Breast epithelium (tissue), 4 donors: ENCODE measurements at places on chromosomes 7 and 10.

DNA sequence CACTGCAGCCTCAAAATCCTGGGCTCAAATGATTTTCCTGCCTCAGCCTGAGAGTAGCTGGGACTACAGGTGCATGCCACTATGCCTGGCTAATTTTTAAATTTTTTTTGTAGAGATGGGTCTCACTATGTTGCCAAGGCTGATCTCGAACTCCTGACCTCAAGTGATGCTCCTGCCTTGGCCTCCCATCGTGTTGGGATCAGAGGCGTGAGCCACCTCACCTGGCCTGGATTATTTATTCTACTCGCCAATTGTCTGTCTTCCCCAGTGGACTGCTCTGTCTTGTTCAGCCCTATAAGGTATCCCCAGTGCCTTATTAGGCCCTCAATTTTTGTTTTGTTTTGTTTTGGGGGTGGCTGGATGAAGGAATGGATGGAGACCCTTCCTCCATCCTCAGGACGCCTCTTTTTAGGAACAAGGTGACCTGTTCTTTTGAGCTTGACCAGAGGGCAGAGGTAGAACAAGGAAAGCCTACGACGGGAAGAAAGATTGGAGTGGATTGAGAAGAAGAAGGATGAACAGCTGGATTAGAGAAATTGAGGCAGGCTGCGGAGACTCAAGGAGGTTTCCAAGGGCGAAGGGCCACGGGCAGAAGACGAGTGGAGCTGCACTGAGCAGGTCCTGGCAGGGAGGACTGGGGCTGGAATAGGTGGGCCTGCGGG, 541 bp upstream of the DENND10 start:
- H3K27me3 ChIP-seq: no peaks in the 10 kb centered on the region
- no peak for DNase-seq
- H3K4me1 ChIP-seq: no peaks in the 10 kb centered on the region
- H3K4me3 ChIP-seq: peak overlapping the region; percentile 92
- H3K27ac ChIP-seq: peak overlapping the region; percentile 81
- no peaks in the 10 kb centered on the region for H3K36me3 ChIP-seq

DNA sequence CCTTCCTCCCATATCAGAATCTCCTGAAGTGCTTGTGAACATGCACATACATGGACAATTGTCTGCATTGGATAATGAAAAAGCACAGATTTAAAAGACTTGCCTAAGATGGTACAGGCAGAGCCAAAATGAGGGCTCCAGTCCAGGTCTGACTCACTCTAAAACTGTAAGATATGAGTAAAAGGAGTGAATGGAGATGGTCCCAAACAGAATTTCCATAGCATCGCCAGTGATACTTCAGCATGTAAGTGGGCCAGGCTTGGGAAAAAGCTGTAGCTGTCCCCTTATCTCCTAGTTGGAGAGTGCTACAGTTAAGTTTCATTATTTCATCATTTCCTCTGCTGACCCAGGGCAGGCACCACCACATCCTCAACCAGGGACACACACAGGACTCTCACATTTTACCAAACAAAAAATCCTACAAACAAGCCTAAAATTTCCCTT, 26.4 kb upstream of the IL6 start:
- no peak for DNase-seq
- H3K4me3 ChIP-seq: no peak overlapping the region
- no peaks in the 10 kb centered on the region for H3K4me1 ChIP-seq
- no peaks in the 10 kb centered on the region for H3K36me3 ChIP-seq

- peak within 1 kb of the TSS; percentile 95 for H3K27ac ChIP-seq
- no peaks in the 10 kb centered on the region for H3K36me3 ChIP-seq
- no peaks in the 10 kb centered on the region for H3K4me1 ChIP-seq
- H3K4me3 ChIP-seq: peak within 1 kb of the TSS; percentile 51
- peaks cover 30% of the 10 kb centered on the region for H3K27me3 ChIP-seq
- DNase-seq: peak; percentile 75
Measured at GRCh38 chr7:27147199-27148030, at the start of gene HOXA6. Gene HOXA6, minus strand, starts transcription at chr7:27147774. Its CDS starts 25 bp downstream, at chr7:27147749.

GRCh38 chr7:74294191-74294998, 5.2 kb downstream of the CLIP2 start:
- H3K27ac ChIP-seq: peak overlapping the region; percentile 45
- H3K4me3 ChIP-seq: no peak overlapping the region
- H3K27me3 ChIP-seq: no peaks in the 10 kb centered on the region
- no peaks in the 10 kb centered on the region for H3K4me1 ChIP-seq

- no peaks in the 10 kb centered on the region for H3K27me3 ChIP-seq
- no peaks in the 10 kb centered on the region for H3K4me1 ChIP-seq
- no peak overlapping the region for H3K4me3 ChIP-seq
- no peak for DNase-seq
Measured at GRCh38 chr10:16644146-16644545, 122.5 kb upstream of the C1QL3 start.

- no peak for DNase-seq
- no peak overlapping the region for H3K4me3 ChIP-seq
- H3K36me3 ChIP-seq: peaks cover 2% of the 10 kb centered on the region
Measured at GRCh38 chr10:102476466-102477141, 25.3 kb upstream of the C10orf95 start.

DNA sequence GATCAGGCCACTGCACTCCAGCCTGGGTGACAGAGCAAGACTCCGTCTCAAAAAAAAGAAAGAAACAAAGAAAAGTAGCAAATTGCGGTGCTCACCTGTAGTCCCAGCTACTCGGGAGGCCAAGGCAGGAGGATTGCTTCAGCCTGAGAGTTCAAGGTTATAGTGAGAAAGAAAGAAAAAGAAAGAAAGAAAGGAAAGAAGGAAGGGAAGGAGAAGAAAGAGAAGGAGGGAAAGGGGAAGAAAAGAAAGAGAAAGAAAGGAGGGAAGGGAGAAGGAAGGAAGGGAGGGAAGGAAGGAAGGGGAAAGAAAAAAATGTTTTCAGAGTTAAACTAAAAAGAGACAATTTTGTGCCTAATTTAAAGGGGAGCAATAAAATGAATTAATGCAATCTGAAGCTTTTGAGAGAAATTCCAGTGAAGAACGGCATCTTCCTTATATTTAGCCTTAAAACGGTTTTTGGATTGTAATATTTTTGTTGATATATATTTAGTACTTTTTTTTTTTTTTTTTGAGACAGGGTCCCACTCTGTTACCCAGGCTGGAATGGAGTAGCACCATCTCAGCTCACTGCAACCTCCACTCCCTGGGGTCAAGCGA, 47.4 kb upstream of the RSBN1L start:
- no peaks in the 10 kb centered on the region for H3K27me3 ChIP-seq
- H3K4me1 ChIP-seq: no peaks in the 10 kb centered on the region
- H3K27ac ChIP-seq: no peak overlapping the region
- DNase-seq: no peak
- no peaks in the 10 kb centered on the region for H3K36me3 ChIP-seq

- H3K36me3 ChIP-seq: no peaks in the 10 kb centered on the region
- H3K4me3 ChIP-seq: peak overlapping the region; percentile 32
- peak overlapping the region; percentile 80 for H3K27ac ChIP-seq
- H3K27me3 ChIP-seq: no peaks in the 10 kb centered on the region
- peak; percentile 71 for DNase-seq
Measured at GRCh38 chr7:140656548-140657515, 15.9 kb upstream of the ADCK2 start.

DNA sequence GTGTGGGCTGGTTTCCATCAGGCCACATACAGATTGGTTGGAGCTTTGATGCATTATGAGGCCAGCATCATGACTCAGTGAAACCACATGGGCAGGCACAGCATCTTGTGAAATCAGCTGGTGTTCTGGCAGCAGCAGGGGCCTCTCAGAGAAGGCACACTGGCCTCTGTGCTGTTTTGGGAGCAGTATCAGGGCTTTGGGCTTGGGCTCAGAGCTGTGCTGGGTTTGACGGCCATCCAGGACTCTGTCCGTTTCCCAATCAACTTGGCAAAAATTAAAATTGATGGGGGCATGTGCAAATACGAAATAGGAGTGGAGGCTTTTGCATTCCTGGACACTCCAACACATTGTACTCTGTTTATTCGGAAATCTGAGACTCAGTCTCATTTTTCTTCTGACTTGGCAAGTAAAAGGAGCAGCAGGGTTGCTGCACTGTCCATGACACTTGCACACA, 190.9 kb downstream of the BMPER start:
- DNase-seq: peak; percentile 21
- peak overlapping the region; percentile 8 for H3K27ac ChIP-seq
- H3K4me1 ChIP-seq: no peaks in the 10 kb centered on the region
- no peaks in the 10 kb centered on the region for H3K27me3 ChIP-seq

DNA sequence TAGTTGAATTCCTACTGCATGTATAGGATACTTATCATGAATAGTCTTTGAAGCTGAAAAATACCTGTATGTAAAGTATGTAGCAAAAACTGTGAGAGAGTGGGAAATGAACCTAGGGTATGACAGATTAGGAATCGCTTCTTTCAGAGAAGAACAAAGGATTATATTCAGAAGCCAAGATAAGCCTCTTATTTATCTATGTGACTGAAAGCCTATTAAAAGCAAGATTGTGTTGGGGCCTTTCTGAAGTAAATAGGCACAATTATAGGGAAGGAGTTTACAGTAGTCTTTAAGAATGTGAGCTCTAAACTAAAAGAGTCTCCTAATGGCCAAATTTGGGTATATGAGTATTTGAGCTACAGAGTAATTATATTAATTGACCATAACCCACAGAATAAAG, 102.1 kb downstream of the MTERF1 start:
- no peaks in the 10 kb centered on the region for H3K36me3 ChIP-seq
- H3K27me3 ChIP-seq: no peaks in the 10 kb centered on the region
- DNase-seq: no peak
- no peaks in the 10 kb centered on the region for H3K4me1 ChIP-seq

DNA sequence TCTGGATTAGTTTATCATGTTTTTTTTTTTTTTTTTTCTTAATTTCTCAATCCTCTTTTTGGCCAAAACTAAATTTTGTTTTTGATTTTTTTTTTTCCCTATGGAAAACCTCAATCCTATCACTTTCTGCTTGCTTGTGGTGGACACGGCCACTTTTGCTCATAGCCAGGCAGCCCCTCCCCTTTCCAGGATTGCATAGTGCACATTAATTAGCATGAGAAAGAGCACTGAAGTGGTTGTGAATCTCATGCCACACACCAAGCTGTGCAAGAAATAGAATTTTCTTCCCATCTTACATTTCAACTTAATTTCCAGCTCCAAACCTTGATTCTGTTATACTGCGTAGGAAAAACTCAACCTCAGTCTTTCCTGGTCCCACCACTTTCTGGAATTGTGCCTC, 34.6 kb downstream of the MGAM2 start:
- no peaks in the 10 kb centered on the region for H3K36me3 ChIP-seq
- no peak overlapping the region for H3K4me3 ChIP-seq
- no peaks in the 10 kb centered on the region for H3K27me3 ChIP-seq
- no peak for DNase-seq
- no peaks in the 10 kb centered on the region for H3K4me1 ChIP-seq

DNA sequence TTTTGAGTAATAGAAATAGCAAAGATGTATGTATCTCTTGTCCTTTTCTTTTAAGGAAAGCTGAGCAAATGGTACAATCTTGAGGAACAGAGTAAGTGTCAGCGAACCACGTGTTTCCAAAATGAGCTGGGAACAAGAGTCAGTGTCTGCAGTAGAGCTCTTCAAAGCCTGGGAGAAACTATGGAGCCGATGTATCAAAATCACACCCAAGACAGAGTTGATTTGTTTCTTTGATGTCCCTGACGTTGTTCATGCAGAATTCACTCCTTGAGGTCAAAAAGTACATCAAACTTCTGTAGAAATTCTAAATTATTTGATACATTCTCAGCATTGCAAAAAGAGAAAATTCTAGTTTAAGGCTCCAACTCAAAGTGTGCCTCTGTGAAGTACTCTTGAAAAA, 216.5 kb downstream of the SKIDA1 start:
- no peaks in the 10 kb centered on the region for H3K27me3 ChIP-seq
- no peak for DNase-seq
- no peaks in the 10 kb centered on the region for H3K4me1 ChIP-seq
- no peaks in the 10 kb centered on the region for H3K36me3 ChIP-seq
- H3K27ac ChIP-seq: no peak overlapping the region

GRCh38 chr7:157018997-157019608, 8.6 kb upstream of the MNX1 start:
- H3K4me3 ChIP-seq: no peak overlapping the region
- no peaks in the 10 kb centered on the region for H3K36me3 ChIP-seq
- peaks cover 16% of the 10 kb centered on the region for H3K27me3 ChIP-seq
- peaks cover 8% of the 10 kb centered on the region for H3K4me1 ChIP-seq
- H3K27ac ChIP-seq: no peak overlapping the region

- H3K36me3 ChIP-seq: no peaks in the 10 kb centered on the region
- no peak overlapping the region for H3K4me3 ChIP-seq
- no peaks in the 10 kb centered on the region for H3K27me3 ChIP-seq
- no peaks in the 10 kb centered on the region for H3K4me1 ChIP-seq
- H3K27ac ChIP-seq: no peak overlapping the region
- no peak for DNase-seq
Measured at GRCh38 chr10:33355274-33355673, 20.8 kb upstream of the NRP1 start.

DNA sequence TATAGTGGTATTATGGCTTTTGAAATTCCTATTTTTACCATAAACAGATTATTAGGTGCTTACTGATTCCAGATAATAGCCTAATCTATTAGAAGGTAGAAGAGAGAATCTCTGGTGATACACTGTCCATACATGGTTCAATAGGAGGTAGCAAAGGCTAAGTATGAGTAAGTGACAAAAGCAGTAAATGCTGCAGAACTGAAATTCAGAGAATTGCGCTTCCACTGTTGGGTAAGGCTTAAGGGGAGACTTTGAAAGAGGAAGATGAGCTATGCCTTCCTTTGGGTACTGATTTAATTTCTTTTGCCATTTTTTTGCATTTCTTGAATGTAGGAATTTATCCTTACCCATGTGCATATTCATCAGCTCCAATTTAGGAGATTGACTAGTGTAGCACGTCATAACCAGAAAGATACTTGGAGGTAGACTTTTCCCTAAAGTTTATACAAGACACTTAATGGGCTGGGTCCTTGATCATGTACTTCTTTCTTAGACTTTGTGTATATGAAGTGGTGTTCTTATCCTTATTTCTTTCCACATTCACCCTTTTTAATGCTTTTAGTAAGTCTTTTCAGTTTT, 15.3 kb downstream of the MKLN1 start:
- peaks cover 8% of the 10 kb centered on the region for H3K4me1 ChIP-seq
- no peak overlapping the region for H3K27ac ChIP-seq
- DNase-seq: no peak
- no peaks in the 10 kb centered on the region for H3K36me3 ChIP-seq
- H3K27me3 ChIP-seq: no peaks in the 10 kb centered on the region
- no peak overlapping the region for H3K4me3 ChIP-seq

DNA sequence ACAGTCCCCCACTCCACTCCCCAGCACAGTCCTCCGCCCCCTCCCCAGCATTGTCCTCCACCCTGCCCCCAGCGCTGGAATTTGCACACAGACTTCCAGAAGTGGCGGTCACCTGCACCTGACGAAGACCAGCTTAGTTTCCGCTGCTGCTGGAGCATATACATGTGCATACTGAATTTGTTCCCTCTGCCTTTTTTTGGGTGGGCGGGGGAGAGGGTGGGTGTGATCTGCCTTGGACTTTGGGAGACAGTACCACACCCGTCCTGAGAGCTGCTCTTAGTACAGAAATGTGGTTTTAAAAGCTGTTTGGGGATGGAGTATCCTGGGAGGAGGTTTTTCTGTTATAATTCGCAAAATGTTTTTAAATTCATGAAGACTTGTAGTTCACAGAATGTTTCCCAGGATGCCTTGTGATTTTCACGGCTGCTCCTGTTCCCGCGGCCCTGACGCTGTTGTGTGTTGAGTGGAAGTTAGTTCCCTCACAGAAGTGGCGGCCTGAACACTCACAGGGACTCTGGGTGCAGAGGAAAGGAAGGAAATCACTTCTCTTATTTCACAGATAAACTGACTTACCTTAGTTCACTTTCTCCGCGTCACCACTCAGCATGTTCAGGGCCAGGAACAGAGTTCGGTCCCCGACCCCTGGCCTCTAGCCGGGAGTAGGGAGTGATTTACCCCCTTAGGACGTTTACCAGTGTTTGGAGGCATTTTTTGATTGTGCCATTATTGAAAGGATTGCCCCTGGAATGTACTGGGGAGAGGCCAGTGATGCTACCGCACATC, 18.6 kb downstream of the PFKP start:
- no peaks in the 10 kb centered on the region for H3K27me3 ChIP-seq
- H3K4me3 ChIP-seq: no peak overlapping the region
- DNase-seq: no peak
- H3K36me3 ChIP-seq: no peaks in the 10 kb centered on the region
